ENCODE measurements at places on chromosomes 5 and 9. TPM values are rescaled to one million over a fixed set of nuclear protein-coding genes. Genes with fewer than 3 reads are reported as not detected.

NTNG2 gene
- total RNA-seq = 5.9 TPM

LHFPL2 gene
- 2.7 TPM for total RNA-seq

PDE6A gene
- total RNA-seq = not detected

NME5 gene
- total RNA-seq = not detected

IFNB1 gene
- total RNA-seq = not detected

HMCN2 gene
- total RNA-seq = not detected

CDK5RAP2 gene
- total RNA-seq = 88.5 TPM

Measured in CD4-positive, alpha-beta memory T cell (primary cell).